Hepatocyte (in vitro differentiated cells): ENCODE measurements at places on chromosomes 6 and 20.

- no peak overlapping the region for H3K4me3 ChIP-seq
- H3K4me1 ChIP-seq = peaks cover 39% of the 10 kb centered on the region
- H3K36me3 ChIP-seq = no peaks in the 10 kb centered on the region
- H3K27me3 ChIP-seq = no peaks in the 10 kb centered on the region
Observed at GRCh38 chr6:149032599-149033405, 284.7 kb upstream of the TAB2 start.

DNA sequence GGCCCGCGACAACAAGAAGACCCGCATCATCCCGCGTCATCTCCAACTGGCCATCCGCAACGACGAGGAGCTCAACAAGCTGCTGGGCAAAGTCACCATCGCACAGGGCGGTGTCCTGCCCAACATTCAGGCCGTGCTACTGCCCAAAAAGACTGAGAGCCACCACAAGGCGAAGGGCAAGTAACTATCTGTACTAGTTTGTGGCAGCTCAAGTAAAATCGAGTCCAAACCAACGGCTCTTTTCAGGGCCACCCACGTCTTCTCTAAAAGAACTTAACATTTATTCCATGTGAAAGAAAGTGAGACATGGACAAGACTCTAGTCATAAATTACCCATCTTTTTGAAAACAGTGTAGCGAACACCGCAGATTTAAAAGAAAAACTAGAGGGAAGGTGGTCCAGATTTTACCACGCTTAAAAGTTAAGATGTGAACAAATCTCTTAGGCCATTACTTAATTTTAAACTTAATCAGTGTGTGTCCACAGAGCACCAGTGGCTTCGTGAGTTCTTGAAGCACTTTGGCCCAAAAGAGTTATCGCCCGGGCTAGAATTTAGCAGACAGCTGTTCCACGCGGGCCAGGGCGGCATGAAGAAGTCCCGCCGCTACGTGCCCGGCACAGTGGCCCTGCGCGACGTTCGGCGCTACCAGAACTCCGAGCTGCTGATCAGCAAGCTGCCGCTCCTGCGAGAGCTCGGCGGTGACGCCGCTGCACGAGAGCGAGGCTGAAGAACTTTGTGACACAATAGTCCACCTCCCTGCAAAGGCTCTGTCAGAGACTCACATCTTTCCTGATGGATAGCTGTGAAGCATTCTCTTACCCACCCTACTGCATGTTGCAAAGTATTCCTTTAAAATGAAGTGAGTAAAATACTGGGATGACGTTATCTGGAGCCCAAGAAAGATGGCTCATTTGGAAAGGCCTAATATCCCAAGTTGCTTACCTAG, 113.9 kb upstream of the PRSS16 start:
- peaks cover 11% of the 10 kb centered on the region for H3K4me1 ChIP-seq
- peak overlapping the region; percentile 39 for H3K4me3 ChIP-seq
- H3K27ac ChIP-seq = peak overlapping the region; percentile 92
- peak; percentile 86 for DNase-seq
- no peaks in the 10 kb centered on the region for H3K36me3 ChIP-seq

- H3K27me3 ChIP-seq = no peaks in the 10 kb centered on the region
- no peak overlapping the region for H3K4me3 ChIP-seq
Observed at GRCh38 chr6:11542863-11543262, 5.3 kb downstream of the TMEM170B start.

GRCh38 chr6:33088931-33089620, 13.3 kb downstream of the HLA-DPB1 start:
- no peak overlapping the region for H3K27ac ChIP-seq
- no peaks in the 10 kb centered on the region for H3K4me1 ChIP-seq
- no peak for DNase-seq
- no peak overlapping the region for H3K4me3 ChIP-seq
